ENCODE measurements at places on chromosomes 5 and 9.

DNA sequence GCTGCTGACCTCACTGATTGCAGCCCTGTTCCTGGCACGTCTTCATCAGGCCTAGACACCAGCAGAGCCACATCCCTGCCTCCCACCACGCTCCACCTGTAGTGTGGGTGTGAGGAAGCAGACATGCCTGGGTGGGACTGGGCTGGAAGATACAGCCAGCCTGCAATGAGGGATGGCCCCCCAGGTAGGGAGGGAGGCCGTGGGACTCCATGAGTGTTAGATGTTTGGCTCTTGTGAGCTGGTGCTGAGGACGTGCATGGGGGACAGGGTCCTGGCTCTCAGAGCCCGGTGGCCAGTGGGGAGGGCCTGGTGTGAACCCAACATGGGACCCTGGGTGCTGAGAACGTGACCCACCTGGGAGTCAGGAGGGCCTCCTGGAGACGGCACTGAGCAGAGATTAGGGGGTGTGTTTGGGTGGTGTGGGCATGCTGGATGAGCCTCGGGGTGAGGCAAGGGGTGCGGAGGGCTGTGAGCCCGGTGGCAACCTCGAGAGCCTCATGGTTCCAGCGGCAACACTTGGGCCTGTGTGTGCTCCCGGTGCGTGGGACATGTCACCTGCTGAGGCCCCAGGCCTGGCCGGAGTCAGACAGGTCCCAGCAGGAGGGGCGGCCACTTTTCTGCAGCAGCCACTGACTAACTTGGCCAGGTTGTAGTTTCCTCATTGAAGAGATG, 87.6 kb downstream of the PHF2 start:
- DNase-seq = no peak

GRCh38 chr5:21663082-21663481, 1190.1 kb downstream of the CDH12 start:
- DNase-seq = no peak

DNA sequence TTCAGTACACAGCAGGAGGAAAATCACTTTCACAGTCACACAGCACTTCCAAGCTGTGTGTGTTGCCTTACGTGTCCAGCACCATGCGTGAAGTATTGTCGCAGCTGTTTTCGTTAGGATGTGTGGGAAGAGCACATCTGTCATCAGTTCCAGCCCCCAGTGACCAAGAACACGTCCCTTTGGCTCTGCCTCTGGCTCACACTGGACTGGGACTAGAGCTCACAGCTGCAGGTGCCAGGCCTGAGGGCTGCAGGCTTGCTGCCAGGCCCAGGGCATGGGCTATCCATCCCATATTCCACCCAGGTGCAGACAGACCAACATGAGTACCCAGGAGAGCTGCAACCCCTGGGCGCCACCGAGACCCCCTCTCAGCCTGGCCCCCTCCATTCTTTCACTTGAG, 60.5 kb upstream of the ANKRD33B start:
- DNase-seq = no peak

GRCh38 chr5:81949462-81949861, 22.4 kb upstream of the ATG10 start:
- no peak for DNase-seq

DNA sequence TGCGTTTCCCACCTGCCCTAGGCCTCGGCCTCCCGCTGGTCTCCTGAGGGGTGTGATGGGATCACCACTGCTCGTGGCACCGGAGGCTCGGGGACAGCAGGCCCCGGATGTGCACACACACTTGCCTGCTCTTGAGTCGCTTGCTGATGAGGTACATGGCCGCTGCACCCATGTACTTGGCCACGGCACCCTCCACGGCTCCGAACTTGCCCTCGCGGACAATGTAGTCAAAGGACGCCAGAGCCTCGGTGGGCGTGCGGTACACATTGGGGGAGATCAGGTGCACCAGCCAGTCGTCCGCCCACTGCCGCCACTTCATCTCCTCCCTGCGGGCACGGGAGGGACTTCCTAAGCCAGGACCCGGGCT, 4.7 kb downstream of the PTGES2 start:
- no peak for DNase-seq

DNA sequence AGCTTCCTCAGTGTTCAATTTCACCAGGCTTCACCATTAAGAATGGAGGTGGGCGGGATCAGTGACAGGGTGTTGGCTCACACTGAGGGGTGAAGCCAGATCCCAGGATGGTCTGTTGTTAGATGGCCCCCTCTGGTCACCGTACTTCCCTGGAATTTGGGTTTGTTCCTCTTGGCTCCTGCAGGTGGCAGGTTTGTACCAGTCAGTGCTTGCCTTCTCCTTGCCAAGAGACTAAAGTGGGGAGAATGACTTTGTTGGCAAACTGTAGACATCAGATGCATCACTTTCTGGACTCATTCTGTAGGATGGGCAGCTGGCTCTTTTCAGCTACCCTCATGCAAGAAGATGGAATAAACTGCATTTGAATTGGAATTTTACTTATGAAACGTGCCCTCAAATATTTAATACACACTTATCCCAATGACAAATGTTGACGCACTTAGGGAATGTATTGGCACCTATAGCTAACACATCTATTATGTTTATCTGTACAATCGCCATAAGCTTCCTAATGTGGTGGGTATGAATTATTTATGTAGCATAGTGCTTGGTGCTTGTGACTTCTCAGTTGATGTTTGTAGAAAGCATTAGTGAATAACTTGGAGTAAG, 31.4 kb upstream of the ANKRD55 start:
- peak; percentile 22 for DNase-seq

Measured in HuH-7.5 (cell line).